CD8-positive, alpha-beta T cell (primary cell): ENCODE measurements at places on chromosomes 11 and 22.

DNA sequence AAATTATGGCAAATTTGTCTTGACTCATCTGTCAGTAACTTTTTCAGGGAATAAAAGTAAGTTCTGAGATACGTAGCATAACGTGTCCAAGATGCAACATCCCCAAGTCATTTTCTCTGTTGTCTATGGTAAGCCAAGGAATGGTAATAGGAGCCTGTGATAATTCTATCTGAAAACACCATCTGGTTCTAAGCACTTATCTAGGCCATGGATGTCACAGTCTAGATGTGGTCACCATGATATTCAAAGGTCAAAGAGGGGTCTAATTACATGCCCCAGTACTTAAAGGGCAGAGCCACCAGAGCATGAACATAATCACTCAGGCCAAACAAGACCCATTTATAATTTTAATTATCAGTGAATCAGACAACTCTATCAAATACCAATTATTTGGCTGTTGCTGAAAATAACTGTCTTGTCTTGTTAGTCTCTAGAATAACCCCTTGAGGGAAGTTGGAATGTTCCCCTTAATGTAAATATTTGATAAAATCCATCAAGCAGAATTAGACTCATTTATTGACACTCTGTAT is 225.1 kb upstream of the MPPED2 start:
- no peak for DNase-seq

GRCh38 chr22:43213051-43213450 is 26.1 kb upstream of the TTLL12 start:
- DNase-seq: no peak

- no peak for DNase-seq
These were observed 23.1 kb downstream of the MB start for GRCh38 chr22:35593891-35594470.

DNA sequence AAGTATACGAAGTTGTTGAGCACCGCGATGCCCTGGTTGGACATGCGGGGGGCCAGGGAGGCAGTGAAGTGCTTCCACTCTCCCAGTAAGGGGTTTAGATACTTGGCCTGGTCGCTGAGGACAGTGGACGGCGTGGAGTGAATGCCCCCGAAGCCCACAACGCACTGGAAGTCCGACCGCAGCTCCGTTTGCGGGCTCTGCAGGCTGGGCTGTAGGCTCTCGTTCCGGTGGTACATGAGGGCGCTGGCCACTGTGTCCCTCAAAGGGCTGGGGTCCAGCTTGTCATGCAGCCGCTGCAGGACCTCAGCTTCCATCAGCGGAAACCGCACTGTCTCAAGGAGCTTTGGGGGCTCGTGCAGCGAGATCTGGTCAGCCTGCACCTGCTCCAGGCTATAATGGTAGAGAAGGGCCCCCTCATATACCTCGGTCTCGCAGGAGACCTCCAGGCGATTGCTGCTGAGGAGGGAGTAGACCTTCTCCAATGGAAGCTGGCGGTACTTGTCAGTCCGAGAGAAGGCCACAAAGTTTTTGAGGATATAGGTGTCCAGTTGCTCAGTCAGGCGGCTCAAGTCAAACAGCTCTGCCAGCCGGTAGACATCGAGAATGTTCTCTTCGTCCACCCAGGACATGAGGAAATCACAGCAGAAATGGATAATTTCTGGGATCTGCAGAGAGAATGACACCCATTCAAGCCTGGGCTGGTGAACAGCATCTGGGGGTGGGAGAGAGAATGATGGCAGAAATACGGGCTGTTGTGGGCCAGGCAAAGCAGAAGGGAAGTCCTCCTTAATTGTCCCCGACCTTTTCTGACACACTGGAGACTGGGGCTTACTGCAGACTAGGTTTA is 27.5 kb upstream of the SCARF2 start:
- DNase-seq: no peak

GRCh38 chr11:10670099-10670498 is 23.5 kb downstream of the IRAG1 start:
- DNase-seq: no peak

GRCh38 chr11:14304601-14305000 is 54.4 kb downstream of the RRAS2 start:
- no peak for DNase-seq

DNA sequence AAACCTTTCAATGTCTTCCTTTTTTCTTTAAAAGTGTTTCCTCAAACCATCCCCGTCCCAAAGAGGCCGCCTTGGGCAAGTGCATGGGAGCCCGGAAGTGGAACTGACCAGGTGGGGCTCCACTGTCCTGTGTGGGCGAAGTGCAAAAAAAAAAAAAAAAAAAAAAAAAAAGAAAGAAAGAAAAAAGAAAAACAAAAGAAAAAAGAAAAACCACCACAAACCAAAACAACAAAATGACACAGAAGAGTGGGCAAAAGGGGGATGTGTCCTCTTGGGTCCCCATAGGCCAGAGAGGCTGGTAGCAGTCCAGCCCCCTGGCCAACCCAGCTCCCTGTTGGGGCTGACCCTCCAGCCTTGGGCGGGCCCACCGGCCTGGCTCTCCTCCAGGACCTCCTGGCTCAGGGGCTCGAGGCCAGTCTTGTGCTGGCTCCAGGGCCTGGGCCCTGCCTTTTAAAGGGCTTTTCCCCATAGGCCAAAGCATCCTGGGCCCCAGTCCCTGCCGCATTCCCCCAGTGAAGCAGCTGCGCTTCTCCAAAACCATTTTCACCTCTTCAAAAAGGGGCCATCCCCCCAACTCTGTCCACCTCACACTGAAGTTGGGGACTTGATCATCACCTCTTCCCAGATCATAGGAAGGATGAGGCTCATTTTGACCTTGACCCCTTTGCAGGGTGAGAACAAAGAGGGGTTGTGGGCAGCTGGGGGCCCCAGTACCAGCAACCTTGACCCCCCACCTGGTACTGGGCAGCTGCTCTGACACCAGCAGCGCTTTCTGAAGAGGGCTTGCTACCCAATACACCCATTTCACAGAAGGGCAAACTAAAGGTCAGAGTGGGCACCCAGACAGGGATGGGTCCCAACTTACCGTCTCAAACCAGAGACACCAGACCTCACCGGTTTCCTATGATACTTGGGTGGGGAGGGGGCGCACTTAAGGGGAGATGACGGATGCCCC is 9.4 kb downstream of the CBX6 start:
- no peak for DNase-seq
